ENCODE measurements at places on chromosomes 4 and X. TPM values are rescaled to one million over a fixed set of nuclear protein-coding genes. Genes with fewer than 3 reads are reported as not detected.

DNA sequence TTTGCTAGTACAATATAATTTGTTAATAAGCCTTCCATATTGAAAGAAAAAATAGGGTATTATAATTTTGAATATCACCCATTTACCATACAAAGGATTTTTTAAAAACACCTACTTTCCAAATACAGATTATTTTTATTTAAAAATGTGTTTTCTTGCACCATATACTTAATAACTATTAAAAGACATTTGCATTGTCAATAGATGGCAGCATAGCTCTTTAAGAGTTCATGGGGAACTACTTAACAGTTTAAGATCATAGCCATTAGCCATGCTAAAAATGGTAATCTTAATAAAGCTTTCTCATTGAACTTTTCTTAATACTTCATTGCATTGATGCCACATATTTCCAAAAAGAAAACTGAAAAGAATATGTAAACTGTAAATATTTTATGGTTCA lies 1995.9 kb downstream of the C4orf33 start:
- no peak for DNase-seq

- no peak for DNase-seq
These were observed 111.8 kb downstream of the TMEM144 start for GRCh38 chr4:158322109-158322508.

DNA sequence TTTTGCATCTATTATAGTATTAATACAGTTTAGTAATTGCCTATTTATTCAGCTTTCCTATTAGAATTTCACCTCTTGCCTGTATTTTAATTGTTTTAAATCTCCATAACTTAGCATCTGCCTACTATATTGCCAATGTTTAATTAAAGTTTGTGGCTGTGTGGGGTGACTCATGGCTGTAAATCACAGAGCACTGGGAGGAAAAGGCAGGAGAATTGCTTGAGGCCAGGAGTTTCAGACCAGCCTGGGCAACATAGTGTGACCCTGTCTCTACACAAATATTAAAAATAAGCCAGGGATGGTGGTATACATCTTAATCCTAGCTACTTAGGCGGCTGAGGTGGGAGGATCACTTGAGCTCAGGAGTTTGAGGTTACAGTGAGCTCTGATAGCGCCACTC lies 14.5 kb upstream of the CCSER1 start:
- DNase-seq, result no peak

ABCB7 gene
- 42.2 TPM for total RNA-seq

CFP gene
- total RNA-seq, result 0.91 TPM

GRSF1 gene
- 61.1 TPM for total RNA-seq

DNA sequence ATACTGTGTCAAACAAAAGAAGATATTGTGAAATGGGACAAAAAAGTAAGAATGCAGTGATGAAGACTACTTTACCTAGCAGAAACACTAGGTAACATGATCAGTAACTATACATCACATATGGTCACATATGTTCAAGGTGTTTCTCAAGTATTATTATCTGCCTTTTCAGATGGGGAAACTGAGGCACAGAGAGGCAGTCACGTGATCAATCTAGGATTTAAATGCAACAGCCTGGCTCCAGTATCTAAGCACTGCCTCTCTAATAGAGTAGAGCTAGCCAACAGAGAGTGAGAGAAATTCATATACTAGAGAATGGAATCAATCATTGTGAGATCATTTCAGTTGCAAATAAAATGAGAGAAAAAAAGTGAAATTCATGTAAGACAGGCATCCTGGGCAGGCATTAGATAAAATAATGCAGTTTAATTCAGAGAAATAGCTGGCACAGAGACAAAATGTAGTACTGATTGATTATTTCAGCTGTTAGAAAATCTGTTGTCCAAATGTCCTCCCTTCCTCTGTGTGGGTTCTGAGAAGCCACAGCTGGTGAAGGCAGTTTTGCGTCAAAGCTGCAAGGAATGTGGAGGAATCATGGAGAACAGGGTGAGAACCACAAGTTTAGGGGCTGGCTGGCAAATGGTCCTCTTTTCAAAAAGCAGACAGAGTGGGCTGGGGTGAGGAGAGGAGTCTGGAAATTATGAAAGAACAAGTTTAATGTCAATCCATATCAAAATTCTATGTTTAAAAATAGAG lies 26.0 kb downstream of the SMIM43 start:
- no peak for DNase-seq

- DNase-seq, result no peak
These were observed 648.3 kb downstream of the GABRG1 start for GRCh38 chr4:45475548-45475947.

GRCh38 chrX:136754651-136755050 lies 26.1 kb downstream of the ARHGEF6 start:
- DNase-seq, result no peak

PCDH10 gene
- not detected for total RNA-seq

- DNase-seq, result no peak
These were observed 14.5 kb upstream of the ABCG2 start for GRCh38 chr4:88172987-88173386.

- DNase-seq, result no peak
These were observed 128.5 kb downstream of the NFKB1 start for GRCh38 chr4:102629673-102630072.

- no peak for DNase-seq
These were observed 3.8 kb downstream of the TET2 start for GRCh38 chr4:105150503-105150902.

- no peak for DNase-seq
These were observed 702.5 kb downstream of the ARAP2 start for GRCh38 chr4:35541888-35542213.

DNA sequence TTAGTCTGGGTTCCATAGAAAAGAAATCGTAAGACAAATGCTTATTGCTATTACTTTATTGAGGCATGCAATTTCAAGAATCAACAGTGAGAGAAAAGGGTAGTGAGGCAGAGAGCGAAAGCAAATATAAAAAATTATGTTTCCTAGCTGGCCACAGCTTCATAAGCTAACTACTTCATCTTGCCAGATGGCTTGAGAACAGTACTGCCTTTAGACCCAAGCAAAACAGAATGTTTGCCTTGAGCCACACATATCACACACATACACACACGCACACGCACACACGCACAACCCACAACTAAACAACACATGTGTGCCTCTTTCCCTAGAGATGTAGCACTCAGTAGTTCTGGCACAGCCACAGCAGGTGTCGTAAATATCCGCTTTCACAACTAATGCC lies 31.6 kb upstream of the NR0B1 start:
- DNase-seq, result no peak

GRCh38 chrX:119391279-119391678 lies 7.9 kb upstream of the SLC25A43 start:
- DNase-seq, result no peak

GRCh38 chr4:128768373-128768996 lies 41.0 kb upstream of the JADE1 start:
- no peak for DNase-seq

GK gene
- total RNA-seq, result 16.5 TPM

CCDC110 gene
- 0.71 TPM for total RNA-seq

FGF13 gene
- total RNA-seq, result not detected

- no peak for DNase-seq
These were observed 25.1 kb upstream of the ANK2 start for GRCh38 chr4:113024388-113024787.

DNA sequence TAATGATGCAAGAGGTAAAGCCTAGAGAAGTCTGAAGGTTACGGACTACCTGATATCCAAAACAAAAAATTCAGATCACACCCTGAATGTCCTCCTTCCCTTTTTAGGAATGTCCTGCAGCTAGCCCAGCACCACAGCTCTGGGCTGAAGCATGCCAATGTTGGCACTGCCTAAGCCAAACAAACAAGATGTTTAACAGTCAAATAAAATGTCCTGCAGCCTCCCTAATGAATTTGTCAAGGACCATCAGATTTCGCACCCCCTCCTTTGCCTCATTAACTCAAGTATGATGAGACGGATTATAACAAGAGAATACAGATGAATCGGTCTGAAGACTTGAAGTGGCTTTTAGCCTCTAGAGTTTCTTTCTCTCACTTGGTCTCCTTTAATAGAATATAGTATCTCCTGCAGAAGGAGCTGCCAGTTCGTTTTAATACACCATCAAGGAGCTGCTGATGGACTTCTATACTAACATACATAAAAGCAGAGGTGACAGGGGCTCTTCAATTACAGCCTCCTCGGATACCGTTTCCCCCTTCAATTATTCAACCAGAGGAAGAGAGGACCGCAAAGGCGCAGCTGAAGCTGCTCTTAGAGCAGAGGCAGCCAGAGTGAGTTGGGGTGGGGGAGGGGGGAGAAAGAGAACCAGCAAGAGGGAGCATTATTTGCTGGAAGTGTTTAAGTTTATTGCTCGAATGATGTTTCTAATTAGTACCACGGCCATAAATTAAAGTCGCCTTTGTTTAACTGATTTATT lies 3.0 kb upstream of the MAB21L2 start:
- DNase-seq, result no peak

- DNase-seq, result no peak
These were observed 128.3 kb downstream of the MAGEE1 start for GRCh38 chrX:76555816-76556215.

DNA sequence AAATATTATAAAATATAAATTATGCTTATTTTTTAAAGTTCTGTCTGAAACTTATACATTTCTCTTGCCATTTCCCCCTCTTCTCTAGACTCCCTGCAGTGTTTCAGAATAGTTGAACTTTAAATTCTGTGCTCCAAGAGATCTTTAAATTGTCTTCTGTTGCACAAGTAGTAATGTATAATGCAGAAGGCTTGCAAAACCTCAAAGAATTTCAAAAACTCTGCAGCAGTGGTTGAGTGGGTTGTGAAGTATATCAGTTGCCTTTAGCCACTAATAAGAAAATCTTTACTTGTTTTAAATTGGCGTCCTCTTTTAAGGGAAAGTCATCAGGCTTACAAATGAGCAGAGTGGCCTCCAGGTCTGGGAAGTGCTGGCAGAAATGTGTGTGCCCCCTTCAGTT lies 1153.3 kb upstream of the PABPC4L start:
- DNase-seq, result no peak

DNA sequence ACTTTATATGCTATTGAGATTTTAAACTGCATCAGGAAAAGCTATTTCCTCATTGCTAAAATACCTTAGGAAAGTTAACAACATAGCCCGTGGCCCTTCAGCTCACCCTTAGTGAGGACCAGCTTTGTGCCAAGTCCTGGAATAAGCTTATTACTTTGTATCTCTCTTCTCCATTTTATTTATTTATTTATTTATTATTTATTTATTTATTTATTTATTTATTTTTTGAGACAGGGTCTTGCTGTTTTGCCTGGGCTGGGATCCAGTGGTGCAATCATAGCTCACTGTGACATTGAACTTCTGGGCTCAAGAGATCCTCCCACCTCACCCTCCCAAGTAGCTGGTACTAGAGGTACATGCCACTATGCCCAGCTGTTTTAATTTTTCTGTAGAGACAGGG lies 6.3 kb downstream of the RHOXF1 start:
- DNase-seq, result no peak

EVC gene
- total RNA-seq, result 0.76 TPM

- DNase-seq, result no peak
These were observed 14.7 kb upstream of the PDE6B start for GRCh38 chr4:610411-611261.

DNA sequence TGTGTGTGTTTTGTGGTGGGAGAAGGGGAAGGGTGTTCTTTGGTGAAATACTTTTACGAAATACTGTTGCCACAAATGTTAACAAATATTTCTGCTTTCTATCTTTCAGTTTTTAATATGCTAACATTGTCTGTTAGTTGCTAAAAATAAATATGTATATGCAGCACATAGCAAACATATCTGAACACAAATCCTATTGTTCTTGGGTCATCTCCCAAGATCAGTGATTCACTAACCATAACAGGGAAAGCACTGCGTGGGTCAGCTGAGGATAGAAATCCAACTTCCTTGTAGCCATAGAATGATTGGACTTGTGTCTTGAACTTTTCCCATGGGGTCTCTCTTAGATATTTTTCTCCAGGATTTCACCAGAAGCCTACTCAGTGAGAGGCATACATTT lies 250.3 kb upstream of the FAM47A start:
- no peak for DNase-seq

DNA sequence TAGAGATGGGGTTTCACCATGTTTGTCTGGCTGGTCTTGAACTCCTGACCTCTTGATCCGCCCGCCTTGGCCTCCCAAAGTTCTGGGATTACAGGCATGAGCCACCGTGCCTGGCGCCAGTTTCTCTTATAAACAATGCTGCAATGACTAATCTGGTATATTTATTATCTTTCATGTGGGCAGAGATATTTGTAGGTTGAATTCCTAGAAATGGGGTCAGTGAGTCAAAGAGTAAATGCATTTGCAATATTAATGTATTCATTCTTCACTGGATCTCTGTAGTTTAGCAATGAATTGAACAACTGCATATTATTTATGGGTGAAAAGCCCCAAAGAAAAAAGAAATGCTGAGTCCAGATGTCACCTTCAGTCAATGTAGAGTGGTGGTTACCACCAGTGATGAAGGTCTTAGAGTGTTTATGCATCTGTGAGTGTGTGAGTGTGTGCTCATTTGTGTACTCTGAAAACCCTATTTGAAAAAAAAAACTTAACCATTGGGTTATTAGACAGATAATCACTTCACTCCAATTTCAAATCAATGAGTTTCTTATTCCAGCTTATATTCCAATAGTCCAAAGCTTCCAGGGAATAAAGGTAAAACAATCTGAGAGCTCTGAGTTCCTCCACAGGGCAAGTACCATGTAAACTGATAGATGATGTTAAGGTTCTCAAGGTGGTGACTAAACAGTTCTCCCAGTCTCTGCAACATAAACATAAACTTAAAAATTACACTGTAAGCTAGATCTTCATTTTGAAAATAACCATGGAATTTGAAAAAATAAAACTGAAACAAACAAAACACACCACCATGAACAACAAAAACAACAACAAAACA lies 22.6 kb upstream of the CD38 start:
- no peak for DNase-seq

- no peak for DNase-seq
These were observed 733.7 kb upstream of the FRG1 start for GRCh38 chr4:189206953-189207352.

GRCh38 chrX:94400488-94400887 lies 726.5 kb downstream of the FAM133A start:
- no peak for DNase-seq

DNA sequence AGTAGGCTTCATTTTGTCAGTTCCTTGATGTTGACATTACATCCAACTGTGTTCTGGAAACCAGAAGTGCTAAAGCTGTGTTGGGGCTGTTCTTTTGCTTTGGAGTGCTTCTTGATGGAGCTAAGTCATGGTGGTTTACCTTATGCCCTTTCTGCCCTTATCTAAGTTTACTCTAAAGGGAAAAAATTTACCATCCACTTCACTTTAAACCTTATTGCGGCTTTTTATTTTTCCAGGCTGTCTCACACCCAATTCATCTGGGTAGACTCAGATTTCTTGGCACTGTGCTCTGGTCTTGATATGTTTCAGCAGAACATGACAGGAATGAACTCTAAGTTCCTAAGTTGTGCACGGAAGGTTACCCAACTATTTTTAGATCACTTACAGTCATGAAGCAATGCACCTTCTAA lies 104.7 kb upstream of the TTC29 start:
- DNase-seq, result no peak

DNA sequence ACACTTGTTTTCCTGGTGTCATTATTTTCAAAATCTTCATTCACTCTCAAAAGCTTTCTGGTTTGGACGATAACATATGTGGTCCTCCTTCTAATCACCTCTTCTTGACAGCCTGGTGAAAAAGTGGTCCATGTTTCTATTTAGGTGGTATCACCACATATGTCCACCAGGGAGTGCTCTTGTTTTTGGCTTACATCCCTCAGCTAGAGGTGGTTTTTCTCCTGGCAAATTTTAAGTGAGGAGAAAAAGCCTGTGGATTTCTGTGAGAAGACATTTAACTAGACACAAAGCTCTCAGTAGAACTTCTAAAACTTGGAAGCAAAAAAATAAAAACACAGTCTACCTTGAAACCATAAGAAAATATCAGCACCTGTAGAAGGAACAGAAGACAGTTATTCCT lies 58.0 kb upstream of the FRMPD4 start:
- no peak for DNase-seq

FAM241A gene
- 1.5 TPM for total RNA-seq
